Naive B cell (primary cell): ENCODE measurements at places on chromosomes 3 and 15.

- no peak for DNase-seq
These were observed 17.7 kb downstream of the STAG1 start for GRCh38 chr3:136734382-136735070.

DNA sequence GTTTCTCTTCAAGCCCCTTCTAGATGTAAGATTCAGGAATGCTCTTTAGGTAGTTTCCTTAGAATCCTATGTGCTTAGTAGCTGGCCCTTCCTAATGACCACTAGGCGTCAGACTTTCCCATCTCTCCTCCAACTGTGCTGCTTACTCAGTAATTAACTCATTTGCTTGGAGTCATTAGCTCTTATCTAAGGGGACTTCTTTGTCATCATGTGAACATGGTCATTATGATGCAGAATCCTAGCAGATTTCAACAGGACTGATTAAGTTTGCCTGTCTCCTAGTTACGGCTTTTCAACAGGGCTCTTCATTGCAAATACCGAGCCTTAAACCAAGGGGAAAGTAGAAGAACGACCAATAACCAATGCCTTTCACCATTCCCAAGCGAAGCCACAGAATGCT lies 46.4 kb downstream of the GJD2 start:
- no peak for DNase-seq

GRCh38 chr3:128439226-128439625 lies 27.5 kb downstream of the DNAJB8 start:
- DNase-seq = no peak

- no peak for DNase-seq
These were observed 18.9 kb downstream of the PIF1 start for GRCh38 chr15:64806509-64806908.

GRCh38 chr3:61538486-61538885 lies 22.9 kb upstream of the PTPRG start:
- no peak for DNase-seq
